ENCODE measurements at places on chromosomes 3 and 15. TPM values are rescaled to one million over a fixed set of nuclear protein-coding genes. Genes with fewer than 3 reads are reported as not detected.
A peak's percentile ranks its signal among the peaks of the same experiment; 100 is the strongest.

- no peak for DNase-seq
Measured at GRCh38 chr3:48440590-48440958, 517 bp downstream of the TMA7 start.

PEX11A gene
- 10.0 TPM for total RNA-seq

SI gene
- not detected for total RNA-seq

DNA sequence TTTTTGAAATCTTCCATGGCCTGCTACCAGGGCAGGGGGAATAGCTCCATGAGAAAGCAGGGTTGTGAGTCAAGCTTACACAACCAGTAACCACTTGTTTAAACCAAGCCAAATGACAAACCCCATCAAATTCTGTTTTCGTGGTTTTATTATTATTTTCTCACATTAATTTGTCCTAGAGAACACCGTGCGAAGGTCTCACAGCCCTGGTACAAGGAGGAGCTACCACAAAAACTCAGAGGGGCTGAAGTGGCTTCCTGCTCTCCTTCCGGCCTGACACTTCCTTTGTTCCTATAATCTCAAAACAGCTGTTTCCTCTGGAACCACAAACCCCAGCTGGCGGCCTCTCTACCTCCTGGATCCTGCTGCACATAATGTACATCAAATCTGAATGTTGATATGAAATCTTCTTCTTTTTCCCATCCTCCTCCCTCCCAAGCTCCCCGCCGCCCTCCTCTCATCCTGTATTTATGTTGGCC is 375.9 kb downstream of the MCTP2 start:
- DNase-seq: peak; percentile 35

DNA sequence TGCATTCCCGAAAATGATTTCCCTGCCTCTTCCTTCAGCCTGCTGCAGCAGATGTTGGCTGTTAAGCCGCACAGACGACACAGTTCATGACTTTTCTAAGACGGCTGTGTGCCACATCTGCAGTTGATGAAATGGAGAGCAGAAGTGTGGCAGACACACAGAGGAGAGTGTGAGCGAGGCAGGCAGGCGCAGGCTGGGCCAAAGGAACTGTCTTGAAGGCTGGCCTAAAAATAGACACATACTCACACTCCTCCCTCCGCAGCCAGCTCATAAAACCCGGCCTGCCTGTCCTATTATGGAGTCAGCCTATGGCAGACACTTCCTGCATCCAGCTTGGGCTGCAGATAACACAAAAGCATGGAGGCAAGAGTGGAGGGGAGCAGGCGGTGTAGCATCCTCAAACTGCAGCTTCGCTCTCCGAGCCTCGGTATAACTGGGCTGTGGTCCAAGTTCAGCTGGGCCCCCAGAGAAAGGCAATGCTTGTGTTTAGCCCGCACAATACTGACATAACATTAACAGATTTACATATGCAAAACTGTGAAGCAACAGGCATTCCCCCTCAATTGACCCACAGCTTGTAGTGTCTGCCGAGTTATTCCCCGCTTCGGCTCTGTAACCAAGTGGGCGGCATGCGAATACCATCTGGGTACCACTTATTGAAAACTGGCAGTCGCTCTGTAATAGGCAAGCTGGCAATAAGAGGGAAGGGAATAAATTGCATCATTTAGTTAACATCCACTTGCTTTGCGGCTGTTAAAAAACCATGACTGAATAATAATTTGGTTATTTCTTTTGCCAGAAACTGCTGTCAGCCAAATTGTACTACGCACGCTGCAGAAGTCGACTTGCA is 40.8 kb downstream of the FOXP1 start:
- DNase-seq: peak; percentile 69

DNA sequence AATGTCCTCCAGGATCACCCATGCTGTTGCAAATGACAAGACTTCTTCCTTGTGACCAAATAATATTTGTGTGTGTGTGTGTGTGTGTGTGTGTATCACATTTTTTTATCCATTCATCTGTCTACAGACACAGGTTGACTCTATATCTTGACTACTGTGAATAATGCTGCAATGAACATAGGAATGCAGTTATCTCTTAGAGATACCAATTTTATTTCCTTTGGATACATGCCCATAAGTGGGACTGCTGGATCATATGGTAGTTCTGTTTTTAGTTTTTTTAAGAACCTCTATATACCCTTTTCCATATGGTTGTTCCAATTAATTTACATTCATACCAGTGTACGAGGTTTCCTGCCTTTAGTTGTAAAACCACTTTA is 41.7 kb downstream of the GPR176 start:
- no peak for DNase-seq

MYLK gene
- total RNA-seq: 7.0 TPM

DUOXA2 gene
- total RNA-seq: not detected

GOLGA8R gene
- 0.98 TPM for total RNA-seq

FBXO40 gene
- total RNA-seq: 40.8 TPM

All from gastrocnemius medialis (tissue), 4 donors.